ENCODE measurements at places on chromosomes 2 and 18.

DNA sequence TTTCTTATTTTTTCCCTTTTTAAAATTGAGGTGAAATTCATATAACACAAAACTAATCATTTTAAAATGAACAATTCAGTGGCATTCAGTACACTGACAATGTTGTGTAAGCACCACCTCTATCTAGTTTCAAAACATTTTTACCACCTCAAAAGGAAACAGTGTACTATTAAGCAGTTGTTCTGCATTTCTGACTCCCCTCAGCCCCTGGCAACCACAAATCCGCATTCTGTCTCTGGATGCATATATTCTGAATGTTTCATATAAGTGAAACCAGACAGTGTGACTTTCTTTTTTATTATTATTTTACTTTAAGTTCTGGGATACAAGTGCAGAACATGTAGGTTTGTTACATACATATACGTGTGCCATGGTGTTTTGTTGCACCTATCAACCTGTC lies 19.2 kb upstream of the TANK start:
- no peak for DNase-seq

GRCh38 chr2:58436872-58437271 lies 195.7 kb upstream of the FANCL start:
- DNase-seq = no peak

GRCh38 chr2:202196727-202197126 lies 41.7 kb downstream of the SUMO1 start:
- no peak for DNase-seq

DNA sequence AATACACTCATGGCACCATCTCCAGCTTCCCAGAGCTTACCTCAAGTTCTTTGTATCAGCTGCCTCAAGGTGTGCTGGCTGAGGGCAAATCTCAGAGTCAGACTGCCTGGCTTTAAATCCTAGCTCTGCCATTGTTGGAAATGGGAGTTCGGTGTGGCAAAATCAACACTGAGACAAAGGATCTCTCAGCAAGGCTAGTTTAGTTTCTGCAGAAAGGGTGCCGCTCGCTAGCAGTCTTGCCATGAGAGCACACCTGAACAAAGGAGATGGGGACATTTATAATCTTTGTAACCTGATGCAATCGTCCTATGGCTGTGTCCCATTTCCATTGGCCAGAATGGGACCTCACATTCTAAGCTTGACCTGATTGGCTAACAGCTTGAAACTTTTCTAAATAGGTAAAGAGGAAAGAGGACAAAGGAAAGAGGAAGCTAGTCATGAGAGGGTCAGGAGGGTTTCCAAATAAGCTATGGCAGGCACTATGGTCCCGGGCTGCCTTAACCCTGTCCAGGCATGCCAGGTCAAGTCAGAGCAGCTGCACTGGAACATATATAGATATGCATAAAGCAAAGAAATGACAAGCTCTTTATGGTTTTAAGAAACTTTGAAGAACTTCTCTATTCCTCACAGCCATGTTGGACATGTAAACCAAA lies 4.3 kb upstream of the UBE2F start:
- DNase-seq = no peak

GRCh38 chr2:201132518-201132917 lies 16.6 kb downstream of the CFLAR start:
- DNase-seq = no peak

GRCh38 chr2:238097988-238098871 lies 1.9 kb upstream of the ESPNL start:
- peak; percentile 87 for DNase-seq

GRCh38 chr2:233605680-233606079 lies 11.8 kb upstream of the UGT1A8 start:
- DNase-seq = no peak

DNA sequence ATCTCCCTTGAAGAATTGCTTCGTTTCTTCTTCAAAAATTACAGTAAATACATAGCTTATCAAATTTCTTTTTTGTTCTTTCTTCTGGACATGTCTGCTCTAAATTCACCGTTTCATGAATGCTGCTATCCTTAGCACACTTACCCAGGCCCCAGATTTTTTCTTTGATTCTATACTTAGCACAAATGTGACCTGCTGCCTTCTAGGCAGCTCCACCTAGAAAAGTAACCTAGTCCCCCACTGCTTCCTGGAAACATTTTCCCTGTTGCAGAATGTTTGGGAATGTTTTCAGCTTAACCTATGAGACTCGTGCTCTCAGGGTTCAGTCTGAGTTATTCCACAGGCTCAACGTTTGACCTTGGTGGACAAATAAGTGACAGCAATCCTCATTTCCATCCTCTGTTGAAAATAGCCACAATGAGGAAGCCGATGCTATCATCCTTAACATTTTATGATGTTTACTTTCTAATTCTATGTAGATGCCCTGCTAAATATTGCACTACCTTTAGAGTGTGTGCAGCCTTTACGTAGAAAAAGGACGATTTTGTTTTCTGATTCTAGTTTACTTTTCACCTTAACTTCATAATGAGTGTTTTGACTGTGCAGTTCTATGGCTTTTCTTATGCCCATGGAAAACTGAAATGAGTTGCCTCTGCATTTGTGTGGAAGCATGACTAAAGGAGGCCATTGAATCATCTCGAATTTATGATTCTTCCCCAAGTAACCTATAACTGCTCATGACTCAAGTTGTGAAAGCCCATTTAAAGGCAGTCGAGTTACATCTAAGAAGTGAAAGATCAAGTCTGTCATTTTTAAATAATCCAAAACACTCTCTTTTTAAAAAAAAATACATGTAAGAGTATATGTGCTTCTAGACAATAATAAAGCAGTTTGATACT lies 47.7 kb downstream of the TMEM182 start:
- DNase-seq = no peak

GRCh38 chr2:187552828-187553681 lies 1.2 kb downstream of the TFPI start:
- no peak for DNase-seq

DNA sequence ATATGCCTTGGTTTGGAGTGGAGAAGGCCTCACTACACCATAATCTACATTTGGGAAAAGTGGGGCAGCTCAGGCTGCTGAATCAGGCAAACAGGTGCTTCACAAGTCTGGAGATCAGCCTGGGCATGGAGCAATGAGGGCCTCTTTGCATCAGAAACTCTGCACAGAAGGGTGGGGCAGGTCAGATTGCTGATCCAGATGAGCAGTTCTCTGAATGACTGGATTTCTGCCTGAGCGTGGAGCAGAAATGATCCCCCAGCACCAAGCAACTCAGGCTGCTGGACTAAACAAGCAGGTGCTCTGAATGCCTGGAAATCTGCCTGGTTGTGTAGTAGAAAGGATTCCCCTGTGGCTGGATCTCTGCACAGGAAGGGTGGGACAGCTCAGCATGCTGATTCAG lies 605.3 kb upstream of the ZNF804A start:
- no peak for DNase-seq

DNA sequence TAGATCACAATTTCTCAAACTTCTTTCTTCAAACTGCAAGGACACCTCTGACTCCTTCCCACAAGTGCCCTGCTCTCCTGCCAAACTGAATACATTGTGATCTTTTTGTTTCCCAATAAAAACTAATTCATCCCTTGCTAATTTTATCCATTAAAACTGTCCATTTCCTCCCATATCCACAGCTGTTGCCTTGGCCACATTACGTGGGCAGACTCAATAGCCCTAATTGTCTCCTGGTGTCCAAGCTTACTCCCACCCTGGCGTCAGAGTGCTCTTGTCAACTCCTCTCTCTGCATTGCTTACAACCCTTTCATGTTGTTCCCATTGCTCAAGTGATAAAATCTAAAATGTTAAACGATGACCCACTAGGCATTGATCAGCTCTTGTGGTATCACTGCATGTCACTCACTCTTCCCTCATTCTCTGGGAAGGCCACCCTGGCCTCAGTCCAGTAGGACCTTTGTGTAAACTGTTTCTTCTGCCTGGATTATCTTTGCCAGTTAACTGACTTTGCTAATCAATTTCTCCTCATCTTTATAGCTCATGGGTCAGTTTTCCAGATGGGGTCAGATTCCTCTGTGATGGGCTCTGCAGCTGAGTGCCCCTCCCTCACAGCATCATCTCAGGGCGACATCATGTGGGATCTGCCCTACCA lies 525.0 kb downstream of the SLC4A3 start:
- DNase-seq = no peak

DNA sequence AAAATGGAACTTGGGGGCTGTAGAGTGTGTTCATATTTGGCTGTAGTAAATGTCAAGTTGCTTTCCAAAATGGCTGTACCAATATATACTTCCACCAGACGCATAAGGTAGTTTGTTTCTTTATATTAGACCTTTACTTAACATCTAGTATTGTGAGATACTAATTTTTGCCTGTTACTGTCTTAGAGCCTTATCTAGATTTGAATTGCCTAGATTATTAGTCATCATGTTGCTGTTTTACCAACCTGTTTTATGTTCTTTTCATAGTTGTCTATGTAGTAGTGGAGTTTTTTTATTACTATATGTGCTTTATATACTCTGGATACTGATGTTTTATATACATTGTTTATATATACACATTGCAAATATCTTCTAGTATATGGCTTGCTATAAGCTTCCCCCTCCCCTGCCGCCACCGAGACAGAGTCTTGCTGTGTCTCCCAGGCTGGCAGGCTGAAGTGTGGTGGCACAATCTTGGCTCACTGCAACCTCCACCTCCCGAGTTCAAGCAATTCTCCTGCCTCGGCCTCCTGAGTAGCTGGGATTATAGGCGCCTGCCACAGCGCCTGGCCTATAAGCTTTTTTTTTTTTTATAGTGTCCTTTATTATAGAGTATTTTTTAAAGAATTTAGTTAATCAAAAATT lies 18.9 kb downstream of the SLC39A10 start:
- DNase-seq = no peak

GRCh38 chr2:120464448-120464931 lies 118.6 kb downstream of the INHBB start:
- no peak for DNase-seq

- no peak for DNase-seq
Observed at GRCh38 chr2:65922794-65923193, 490.4 kb upstream of the SPRED2 start.

- no peak for DNase-seq
Observed at GRCh38 chr2:2507417-2507997, 176.4 kb upstream of the MYT1L start.

GRCh38 chr2:38057651-38058410 lies 18.1 kb downstream of the CYP1B1 start:
- DNase-seq = no peak

DNA sequence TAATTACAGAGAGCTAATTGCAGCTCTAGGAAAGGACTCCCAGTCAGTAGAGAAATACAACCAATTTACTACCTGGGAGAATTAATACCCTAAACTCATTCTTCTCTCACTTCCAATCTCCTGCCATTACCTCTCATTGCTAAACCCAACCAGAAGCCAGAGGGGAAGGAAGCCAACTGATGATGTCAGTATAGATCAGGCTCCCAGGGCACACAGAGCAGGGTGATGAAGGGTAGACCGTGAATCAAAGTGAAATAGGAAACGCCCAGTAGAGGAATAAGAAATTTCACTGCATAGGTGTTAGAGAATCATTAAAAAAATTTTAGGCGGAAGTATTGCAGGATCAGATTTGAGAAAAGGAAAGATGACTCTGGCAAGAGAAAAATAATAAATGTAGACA lies 456.8 kb upstream of the NXPH2 start:
- no peak for DNase-seq

DNA sequence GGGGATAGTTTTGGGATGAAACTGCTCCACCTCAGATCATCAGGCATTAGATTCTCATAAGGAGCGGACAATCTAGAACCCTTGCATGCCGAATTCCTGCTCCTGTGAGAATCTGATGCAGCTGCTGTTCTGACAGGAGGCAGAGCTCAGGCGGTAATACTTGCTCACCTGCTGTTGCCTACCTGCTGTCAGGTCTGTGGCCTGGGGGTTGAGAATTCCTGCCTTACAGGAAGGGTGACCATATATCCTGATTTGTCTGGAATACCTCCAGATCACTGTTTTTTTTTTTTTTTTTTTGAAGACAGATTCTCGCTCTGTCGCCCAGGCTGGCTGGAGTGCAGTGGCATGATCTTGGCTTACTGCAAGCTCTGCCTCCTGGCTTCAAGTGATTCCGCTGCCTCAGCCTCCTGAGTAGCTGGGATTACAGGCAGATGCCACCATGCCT lies 21.7 kb downstream of the ACSL3 start:
- no peak for DNase-seq

DNA sequence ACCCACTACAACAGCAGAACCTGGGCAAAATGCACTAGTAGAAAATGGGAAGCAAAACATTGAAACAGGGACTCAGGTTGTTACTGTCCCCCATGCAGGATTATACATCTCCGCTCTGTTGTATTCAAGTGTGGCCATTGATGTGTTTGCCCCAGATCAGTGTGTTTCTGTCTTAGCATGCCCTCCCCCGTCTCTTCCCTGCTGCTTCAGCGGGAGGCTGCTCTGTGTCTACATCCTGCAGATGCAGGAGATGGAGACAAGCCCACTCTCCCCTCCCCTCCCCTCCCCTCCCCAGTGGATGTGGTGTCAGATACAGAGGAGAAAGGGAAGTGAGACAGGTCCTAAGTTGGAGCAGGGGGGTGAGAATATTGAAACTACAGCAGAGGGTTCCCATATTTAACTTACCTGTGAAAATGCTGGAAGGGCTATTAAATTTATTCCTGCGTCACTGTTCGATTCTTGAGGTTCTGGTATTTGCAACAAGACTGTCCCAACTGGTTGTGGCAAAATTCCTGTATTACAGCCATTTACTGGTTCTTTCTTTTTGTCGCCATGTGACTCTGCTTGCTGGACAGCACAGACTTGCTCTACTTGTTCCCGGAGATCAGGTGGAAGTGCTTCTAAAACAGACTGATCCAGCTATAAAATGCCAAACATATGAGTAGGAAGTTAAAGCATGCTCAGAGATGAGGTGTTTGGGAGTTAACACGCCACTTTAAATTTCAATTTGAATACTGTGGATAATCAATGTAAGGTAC lies 67.0 kb downstream of the EIF5B start:
- no peak for DNase-seq

- no peak for DNase-seq
Observed at GRCh38 chr2:121358291-121358690, 73.3 kb upstream of the TFCP2L1 start.

GRCh38 chr2:160411955-160412354 lies 81.7 kb downstream of the RBMS1 start:
- DNase-seq = no peak

DNA sequence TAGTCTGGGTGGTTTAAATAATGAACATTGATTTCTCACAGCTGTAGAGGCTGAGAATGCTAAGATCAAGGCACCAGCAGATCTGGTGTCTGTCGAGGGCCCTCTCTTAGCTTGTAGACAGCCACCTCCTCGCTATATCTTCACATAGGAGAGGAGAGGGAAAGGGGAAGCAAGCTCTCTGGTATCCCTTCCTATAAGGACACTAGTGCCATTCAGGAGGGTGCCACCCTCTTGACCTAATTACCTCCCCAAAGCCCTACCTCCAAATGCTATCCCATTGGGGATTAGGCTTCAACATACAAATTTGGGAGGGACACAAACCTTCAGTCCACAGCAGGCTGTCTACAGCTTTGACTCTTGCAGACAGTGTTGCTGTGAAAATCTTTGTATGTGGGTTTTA lies 76.7 kb downstream of the BOLA3 start:
- no peak for DNase-seq

DNA sequence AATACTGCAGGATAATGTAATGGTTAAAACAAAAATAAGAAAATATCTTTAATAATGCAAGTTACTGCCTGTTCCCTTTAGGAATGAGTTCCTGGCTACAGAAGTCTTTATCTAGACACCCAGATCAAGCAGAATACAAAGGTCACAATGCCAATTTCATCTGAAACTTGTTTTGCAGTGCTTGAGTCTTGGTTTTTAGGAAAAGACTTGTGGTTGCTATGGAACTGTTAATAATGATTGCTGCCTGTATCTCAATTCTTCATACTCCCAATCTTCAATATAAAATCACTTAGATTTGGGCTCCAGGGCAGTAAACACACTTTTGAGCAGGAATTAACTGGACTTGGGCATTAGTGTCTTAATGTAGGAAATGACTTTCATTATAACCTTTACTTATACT lies 14.2 kb downstream of the CAVIN2 start:
- no peak for DNase-seq

All from HEK293T (cell line).